ENCODE measurements at places on chromosomes 13 and 19.

GRCh38 chr13:97011446-97012131 lies 17.3 kb upstream of the OXGR1 start:
- no peaks in the 10 kb centered on the region for H3K27me3 ChIP-seq
- no peak overlapping the region for H3K4me3 ChIP-seq
- no peak overlapping the region for H3K27ac ChIP-seq
- no peaks in the 10 kb centered on the region for H3K4me1 ChIP-seq
- no peaks in the 10 kb centered on the region for H3K36me3 ChIP-seq

DNA sequence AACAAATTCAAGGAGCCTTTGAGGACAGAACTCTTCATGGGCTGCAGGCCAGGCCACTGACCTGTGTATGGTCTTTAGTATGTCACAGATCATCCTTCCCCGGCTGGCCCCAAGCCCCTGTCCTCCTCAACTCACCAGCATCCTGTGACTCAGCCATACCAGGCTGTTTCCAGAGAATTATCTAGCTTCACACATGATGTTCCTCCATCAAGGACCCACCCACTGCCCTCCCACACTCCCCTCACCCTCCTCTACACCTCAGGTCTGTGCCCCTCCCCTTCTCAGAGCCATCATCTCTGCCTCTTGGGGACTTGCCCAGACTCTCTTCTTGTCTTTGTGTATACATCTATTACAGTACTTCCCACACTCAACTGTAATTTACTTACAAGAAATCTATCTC lies 14.7 kb downstream of the DCT start:
- DNase-seq = no peak
- no peaks in the 10 kb centered on the region for H3K36me3 ChIP-seq
- H3K4me1 ChIP-seq = no peaks in the 10 kb centered on the region
- no peak overlapping the region for H3K4me3 ChIP-seq

DNA sequence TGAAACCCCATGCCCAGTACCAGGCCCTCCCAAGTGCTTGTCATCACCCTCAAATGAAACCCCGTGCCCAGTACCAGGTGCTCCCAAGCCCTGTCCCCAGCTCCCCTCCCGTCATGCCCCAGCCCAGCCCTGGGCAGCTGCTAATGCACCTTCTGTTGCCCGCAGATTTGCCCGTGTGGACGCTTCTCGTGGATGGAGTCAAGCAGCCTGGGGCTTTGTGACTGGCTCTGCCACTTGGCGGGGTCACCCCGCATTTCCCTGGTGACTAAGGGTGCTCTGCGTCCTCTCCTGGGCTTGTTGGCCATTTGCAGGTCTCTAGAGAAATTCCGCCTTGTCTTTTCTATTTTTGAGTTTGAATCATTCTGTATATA lies 82.7 kb downstream of the ATP11A start:
- H3K4me1 ChIP-seq = peaks cover 11% of the 10 kb centered on the region

GRCh38 chr19:10431943-10432735 lies 11.8 kb downstream of the PDE4A start:
- peaks cover 31% of the 10 kb centered on the region for H3K27me3 ChIP-seq
- H3K4me1 ChIP-seq = peaks cover 3% of the 10 kb centered on the region
- no peaks in the 10 kb centered on the region for H3K36me3 ChIP-seq

- H3K27ac ChIP-seq = no peak overlapping the region
- peak overlapping the region; percentile 69 for H3K4me3 ChIP-seq
- H3K27me3 ChIP-seq = no peaks in the 10 kb centered on the region
- H3K4me1 ChIP-seq = no peaks in the 10 kb centered on the region
- H3K36me3 ChIP-seq = no peaks in the 10 kb centered on the region
Observed at GRCh38 chr13:52194184-52194868, 34.9 kb upstream of the NEK3 start.

GRCh38 chr19:17073869-17074633 lies 1.2 kb downstream of the HAUS8 start:
- H3K27ac ChIP-seq = no peak overlapping the region
- H3K27me3 ChIP-seq = no peaks in the 10 kb centered on the region
- no peak for DNase-seq
- H3K36me3 ChIP-seq = 0 out of 2 replicates have a peak, but pooled peaks cover 8% of the 10 kb centered on the region
- peak overlapping the region; percentile 81 for H3K4me3 ChIP-seq

- no peak overlapping the region for H3K4me3 ChIP-seq
- no peaks in the 10 kb centered on the region for H3K36me3 ChIP-seq
- no peak for DNase-seq
- no peak overlapping the region for H3K27ac ChIP-seq
- 0 out of 2 replicates have a peak, but pooled peaks cover 1% of the 10 kb centered on the region for H3K4me1 ChIP-seq
- H3K27me3 ChIP-seq = no peaks in the 10 kb centered on the region
Observed at GRCh38 chr13:55160867-55161266, 1979.9 kb upstream of the PRR20A start.

GRCh38 chr13:102697929-102698648 lies 3.2 kb upstream of the METTL21C start:
- no peaks in the 10 kb centered on the region for H3K27me3 ChIP-seq
- no peaks in the 10 kb centered on the region for H3K36me3 ChIP-seq
- no peak overlapping the region for H3K27ac ChIP-seq
- peaks cover 2% of the 10 kb centered on the region for H3K4me1 ChIP-seq
- DNase-seq = no peak

DNA sequence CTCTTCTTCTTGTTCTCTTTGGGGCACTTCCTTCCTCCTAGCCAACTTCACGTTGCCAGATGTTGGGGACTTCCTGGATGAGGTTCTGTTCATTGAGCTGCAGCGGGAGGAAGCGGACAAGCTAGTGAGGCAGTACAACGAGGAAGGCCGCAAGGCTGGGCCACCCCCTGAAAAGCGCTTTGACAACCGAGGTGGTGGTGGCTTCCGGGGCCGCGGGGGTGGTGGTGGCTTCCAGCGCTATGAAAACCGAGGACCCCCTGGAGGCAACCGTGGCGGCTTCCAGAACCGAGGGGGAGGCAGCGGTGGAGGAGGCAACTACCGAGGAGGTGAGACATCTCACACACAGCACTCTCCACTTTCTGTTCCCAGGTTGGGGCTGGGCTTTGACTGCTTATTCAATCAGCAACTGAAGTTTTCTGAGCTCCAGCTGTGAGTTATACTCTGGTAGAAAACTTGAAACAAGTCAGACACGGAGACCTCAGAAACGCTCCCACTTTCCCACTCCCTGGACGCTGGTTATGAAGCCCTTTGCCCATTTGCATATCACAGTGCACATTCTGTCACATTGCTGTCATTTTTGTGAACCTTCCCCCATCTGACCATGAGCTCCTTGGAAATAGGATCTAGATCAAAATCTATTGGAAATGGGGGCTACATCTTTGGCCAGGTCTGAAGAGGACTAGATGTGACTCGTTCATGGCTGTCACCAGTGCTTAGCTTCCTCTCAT lies 7.2 kb upstream of the CCDC97 start:
- no peak overlapping the region for H3K4me3 ChIP-seq
- no peak overlapping the region for H3K27ac ChIP-seq
- H3K27me3 ChIP-seq = no peaks in the 10 kb centered on the region

DNA sequence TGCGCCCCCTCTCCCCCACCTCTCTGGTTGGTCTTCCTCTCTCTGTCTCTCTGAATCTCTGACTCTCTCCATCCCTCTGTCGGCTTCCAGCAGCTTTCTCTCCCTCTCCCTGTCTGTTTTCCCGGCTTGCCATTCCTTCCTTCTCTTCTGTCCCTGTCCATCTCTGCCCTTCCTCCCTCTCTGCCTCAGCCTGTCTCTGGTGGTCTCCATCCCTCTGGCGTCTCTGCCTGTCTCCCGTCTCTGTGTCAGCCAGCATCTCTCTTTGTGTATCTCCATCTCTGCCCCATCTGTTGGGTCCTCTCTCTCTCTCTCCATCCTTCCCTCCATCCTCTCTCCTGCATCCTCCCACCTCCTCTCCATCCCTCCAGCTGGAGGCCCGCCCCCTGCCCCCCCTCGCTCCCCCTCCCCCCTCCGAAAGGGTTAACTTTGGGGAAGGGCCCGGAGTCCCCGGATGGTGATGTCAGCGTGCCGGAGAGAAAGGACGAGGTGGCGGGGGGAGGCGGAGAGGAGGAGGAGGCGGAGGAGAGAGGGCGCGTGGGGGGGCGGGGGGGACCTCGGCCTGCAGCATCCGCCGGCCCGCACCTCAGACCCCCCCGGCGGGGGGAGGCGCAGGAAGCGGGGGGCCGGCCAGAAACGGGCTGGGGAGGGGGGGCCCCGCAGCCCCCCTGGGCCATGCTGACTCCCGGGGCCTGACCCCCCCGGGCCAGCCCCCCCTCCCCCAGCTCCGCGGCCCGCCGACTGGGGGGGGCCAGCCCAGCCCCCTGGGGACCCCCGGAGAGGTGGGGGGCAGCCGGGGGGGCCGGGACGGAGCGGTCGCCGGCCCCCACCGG lies at the start of gene BRSK1:
Gene BRSK1 (plus strand): TSS at position 450 of the 830 bp plus-strand sequence. CDS start 446 bp downstream, outside the sequence.
- H3K27ac ChIP-seq = no peak within 1 kb of the TSS
- peak within 1 kb of the TSS; percentile 51 for H3K4me3 ChIP-seq
- H3K36me3 ChIP-seq = peaks cover 8% of the 10 kb centered on the region
- H3K27me3 ChIP-seq = no peaks in the 10 kb centered on the region
- no peak for DNase-seq

GRCh38 chr13:50404769-50405168 lies 389.5 kb downstream of the KCNRG start:
- H3K4me3 ChIP-seq = no peak overlapping the region
- no peak for DNase-seq
- no peaks in the 10 kb centered on the region for H3K27me3 ChIP-seq
- no peaks in the 10 kb centered on the region for H3K36me3 ChIP-seq

GRCh38 chr13:61255040-61255796 lies 160.4 kb downstream of the PCDH20 start:
- no peak overlapping the region for H3K4me3 ChIP-seq
- no peaks in the 10 kb centered on the region for H3K36me3 ChIP-seq
- no peaks in the 10 kb centered on the region for H3K4me1 ChIP-seq
- no peak overlapping the region for H3K27ac ChIP-seq

- no peaks in the 10 kb centered on the region for H3K4me1 ChIP-seq
- DNase-seq = no peak
- H3K27ac ChIP-seq = no peak overlapping the region
Observed at GRCh38 chr13:22091971-22092300, 421.1 kb downstream of the FGF9 start.

DNA sequence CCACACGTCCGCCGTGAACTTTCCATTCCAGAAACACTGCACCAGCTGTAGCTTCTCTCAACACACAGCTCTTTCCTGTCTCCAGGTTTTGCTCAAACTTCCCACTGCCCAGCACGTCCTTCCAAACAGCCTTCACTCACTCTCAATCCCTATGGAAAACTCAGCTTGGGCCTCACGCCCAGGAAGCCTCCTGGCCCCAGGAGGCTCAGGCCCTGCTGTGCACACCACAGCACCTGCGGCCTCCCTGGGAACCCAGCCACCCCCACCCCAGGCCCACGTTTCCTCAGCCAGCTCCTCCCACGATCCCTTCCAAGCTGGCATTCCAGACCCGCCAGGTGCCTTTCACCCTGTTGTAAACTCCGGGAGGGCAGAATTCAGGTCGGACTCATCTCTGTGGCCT lies 35.2 kb downstream of the C13orf46 start:
- no peak for DNase-seq
- no peaks in the 10 kb centered on the region for H3K27me3 ChIP-seq
- no peak overlapping the region for H3K4me3 ChIP-seq

GRCh38 chr19:494171-495080 lies 1.9 kb upstream of the MADCAM1 start:
- peaks cover 10% of the 10 kb centered on the region for H3K27me3 ChIP-seq
- DNase-seq = no peak
